NCI-H1436 treated with DMSO at 0.1 percent for 48 hours (cell line): ENCODE measurements at places on chromosomes 12 and 14.
A peak's percentile ranks its signal among the peaks of the same experiment; 100 is the strongest.

DNA sequence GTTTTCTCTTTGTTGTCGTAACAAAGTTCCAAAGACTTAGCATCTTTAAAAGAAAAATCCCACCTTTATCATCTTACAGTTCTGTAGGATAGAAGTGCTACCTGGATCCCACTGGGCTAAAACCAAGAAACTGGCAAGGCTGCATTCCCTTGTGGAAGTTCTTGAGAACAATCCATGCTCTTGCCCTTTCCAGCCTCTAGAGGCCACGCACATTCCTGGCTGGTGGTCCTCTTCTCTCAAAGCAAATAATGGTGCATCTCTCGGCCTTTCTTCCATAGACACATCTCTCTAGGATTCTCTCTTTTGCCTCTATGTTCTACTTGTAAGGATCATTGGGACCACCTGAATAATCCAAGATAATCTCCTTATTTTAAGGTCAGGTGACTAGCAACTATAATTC is 8.2 kb upstream of the PAWR start:
- DNase-seq = no peak

GRCh38 chr14:68854421-68854820 is 61.6 kb upstream of the ZFP36L1 start:
- no peak for DNase-seq

GRCh38 chr14:95165517-95165916 is 8.2 kb upstream of the DICER1 start:
- no peak for DNase-seq

DNA sequence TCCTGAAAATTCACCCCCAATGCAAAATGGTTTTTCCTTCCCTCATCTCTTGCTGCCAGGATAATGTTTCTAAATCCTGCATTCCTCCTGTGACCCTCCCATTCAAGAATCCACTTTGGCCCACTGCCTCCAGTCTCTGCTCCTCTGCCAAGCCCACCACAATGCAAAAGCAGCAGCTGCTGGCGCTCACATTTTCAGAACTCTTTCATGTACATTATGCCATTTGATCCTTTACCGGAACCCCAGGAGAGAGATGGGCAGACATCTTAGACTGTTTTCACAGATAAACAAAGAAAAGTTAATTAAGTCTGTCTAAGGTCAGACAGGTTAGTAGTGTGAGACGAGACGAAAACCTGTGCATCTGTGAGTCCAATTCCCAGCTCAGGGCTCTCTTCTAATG is 12.9 kb downstream of the LRIG3 start:
- no peak for DNase-seq

GRCh38 chr14:37594238-37594970 is 645 bp downstream of the FOXA1 start:
- peak; percentile 31 for DNase-seq

GRCh38 chr12:19751078-19751477 is 311.8 kb downstream of the AEBP2 start:
- DNase-seq = no peak

DNA sequence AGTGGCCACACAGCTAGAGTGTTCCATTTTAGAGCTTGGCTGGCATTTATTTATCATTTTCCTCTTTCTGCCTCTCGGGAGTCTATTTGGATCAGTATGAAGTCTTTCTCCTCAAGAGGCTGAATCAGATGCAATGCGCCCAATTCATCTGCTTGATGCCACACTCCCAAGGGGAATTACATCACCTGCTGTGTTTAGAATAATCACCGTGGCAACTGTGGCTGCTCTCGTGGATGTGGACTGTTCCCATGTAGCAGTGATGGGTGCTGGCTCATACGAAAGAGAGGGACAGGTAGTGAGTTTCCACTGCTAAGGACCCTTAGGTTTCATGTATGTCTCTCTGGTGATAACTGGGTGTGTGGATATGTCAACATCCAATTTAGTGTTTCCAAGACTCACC is 70.7 kb downstream of the SRRM4 start:
- no peak for DNase-seq

DNA sequence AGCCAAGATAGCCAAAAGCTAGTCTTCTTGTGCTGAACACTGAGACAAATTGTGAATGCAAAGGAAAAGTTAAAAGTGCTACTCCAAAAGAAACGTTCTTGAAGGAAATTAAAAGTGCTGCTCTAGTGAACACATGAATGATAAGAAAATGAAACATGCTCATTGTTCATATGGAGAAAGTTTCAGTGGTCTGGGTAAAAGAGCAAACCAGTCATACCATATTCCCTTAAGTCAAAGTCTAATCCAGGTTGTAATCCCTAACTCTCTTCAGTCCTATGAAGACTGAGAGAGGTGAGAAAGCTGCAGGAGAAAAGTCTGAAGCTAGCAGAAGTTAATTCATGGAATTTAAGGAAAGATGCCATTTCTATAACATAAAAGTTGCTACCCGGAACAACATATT is 121.5 kb downstream of the MNAT1 start:
- DNase-seq = no peak

GRCh38 chr12:25293653-25294052 is 42.9 kb upstream of the KRAS start:
- DNase-seq = no peak

- no peak for DNase-seq
Measured at GRCh38 chr14:56197150-56197549, 78.9 kb downstream of the PELI2 start.

- DNase-seq = no peak
Measured at GRCh38 chr14:70716958-70717357, 75.2 kb downstream of the TTC9 start.

DNA sequence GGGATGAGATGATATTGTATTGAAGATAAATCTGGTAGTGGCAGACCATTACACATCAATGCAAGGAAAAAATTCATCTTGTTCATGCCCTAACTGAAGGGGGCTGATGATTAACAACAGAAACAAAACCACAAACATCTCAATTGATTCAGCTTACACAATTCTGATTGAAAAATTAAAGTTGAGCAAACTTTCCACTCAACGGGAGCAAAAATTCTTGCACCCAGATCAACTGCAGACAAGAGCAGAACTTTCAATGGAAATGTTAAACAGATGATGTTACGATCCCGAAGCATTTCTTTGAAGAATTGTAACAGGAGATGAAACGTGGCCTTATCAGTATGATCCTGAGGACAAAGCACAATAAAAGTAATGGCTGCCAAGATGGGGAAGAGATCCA is 172.4 kb upstream of the SOX5 start:
- no peak for DNase-seq

GRCh38 chr12:101566318-101566717 is 28.5 kb upstream of the MYBPC1 start:
- DNase-seq = no peak

- peak; percentile 88 for DNase-seq
Measured at GRCh38 chr14:91154851-91155625, 41.2 kb downstream of the DGLUCY start.

- DNase-seq = no peak
Measured at GRCh38 chr14:37585101-37585511, 9.9 kb downstream of the FOXA1 start.

- no peak for DNase-seq
Measured at GRCh38 chr12:10557329-10557728, 51.6 kb downstream of the EIF2S3B start.

- no peak for DNase-seq
Measured at GRCh38 chr12:6074427-6074826, 50.0 kb downstream of the VWF start.

DNA sequence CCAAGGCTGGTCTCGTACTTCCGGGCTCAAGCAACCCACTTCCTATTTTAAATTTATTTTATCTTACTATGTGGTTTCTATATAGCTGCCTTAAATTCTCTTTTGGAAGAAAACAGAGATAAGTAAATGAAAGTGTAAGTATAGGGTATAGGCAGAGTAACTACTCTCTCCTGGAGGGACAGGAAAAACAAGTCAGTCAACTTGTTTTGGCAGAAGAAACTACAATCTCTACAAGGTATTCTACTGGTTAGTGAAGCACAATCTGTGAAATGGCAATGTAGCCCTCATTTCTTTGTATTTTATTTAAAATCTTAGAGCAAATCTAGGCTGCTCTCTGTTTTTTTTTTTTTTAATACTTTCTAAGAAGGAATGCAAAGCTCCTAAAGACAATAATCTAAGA is 55.4 kb downstream of the UBR7 start:
- DNase-seq = no peak

GRCh38 chr14:77804592-77804991 is 4.7 kb downstream of the ADCK1 start:
- DNase-seq = no peak

GRCh38 chr12:26135571-26135970 is 10.7 kb upstream of the BHLHE41 start:
- DNase-seq = no peak

DNA sequence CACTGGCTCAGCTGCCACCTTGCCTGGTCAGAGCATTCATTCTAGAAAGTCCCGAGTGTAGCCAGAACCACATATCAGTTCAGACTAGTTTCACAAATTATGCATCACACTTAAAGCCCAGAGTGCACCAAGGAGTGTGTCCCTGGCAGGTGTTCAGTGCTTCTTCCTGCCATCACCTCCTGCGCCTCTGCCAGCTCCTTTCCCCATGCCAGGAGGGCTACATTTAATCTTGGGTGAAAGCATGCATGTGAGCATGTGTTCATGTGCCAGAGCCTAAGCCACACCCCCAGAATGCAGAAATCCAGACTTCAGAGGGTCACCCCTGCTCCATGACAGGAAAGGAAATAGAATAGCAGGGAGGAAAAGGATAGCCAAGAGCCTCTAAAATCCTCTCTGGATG is 381.6 kb downstream of the DPF3 start:
- no peak for DNase-seq

- no peak for DNase-seq
Measured at GRCh38 chr12:90254796-90255195, 546.2 kb upstream of the ATP2B1 start.

GRCh38 chr14:91041450-91041849 is 19.0 kb downstream of the RPS6KA5 start:
- DNase-seq = no peak

GRCh38 chr12:118714051-118714460 is 267.3 kb upstream of the SRRM4 start:
- no peak for DNase-seq

- no peak for DNase-seq
Measured at GRCh38 chr12:85182699-85183098, 97.3 kb upstream of the ALX1 start.

- no peak for DNase-seq
Measured at GRCh38 chr12:58105225-58106119, 164.1 kb downstream of the ATP23 start.

DNA sequence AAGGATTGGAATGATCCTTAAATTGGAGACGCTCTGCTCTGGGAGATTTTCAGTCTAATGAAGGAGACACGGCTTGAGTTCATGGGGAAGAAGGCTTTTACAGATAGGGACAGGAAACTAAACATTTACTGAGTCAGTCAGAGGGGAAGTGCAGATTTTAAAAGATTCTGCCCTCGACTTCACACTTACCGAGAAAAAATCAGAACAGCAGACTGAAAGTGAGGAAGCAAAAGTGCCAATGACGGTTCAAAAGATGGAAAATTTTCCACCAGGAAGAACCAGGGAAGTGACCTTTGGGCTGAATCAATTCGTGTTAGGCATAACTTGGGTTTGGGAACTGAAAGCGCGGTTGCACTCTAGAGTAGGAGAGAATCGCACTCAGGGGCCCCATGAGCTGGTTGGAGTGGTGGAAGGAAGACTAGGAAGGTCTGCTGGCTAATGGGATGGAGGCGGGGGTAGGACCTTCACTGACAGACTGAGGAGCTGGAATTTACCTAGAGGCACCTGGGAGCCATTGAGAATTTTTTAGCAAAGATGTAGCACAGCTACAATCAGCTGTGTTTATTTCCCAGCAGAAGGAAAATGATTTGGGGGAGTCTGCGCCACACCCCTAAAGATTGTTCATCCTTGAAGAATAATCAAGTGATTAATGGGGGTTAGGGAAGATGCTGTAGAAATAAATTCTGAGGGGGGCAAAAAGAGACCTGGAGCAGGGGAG is 1.2 kb downstream of the KCNK13 start:
- DNase-seq = no peak

DNA sequence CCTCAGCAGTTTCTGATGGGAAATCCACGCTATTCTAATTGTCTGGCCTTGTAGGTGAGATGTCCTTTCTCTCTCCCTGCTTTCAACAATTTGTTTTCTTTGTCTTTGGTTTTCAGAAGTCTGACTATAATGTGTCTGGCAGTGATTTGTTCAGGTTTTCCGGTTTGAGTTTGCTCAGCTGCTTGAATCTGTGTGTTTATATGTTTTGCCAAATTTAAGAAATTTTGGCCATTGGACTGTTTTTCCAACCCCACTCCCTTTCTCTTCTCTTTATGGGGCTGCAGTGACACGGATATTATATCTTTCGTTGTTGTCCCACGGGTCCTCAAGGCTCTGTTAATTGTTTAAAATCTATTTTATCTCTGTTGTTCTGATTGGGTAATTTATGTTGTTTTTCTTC is 105.0 kb downstream of the ADGRD1 start:
- DNase-seq = no peak

DNA sequence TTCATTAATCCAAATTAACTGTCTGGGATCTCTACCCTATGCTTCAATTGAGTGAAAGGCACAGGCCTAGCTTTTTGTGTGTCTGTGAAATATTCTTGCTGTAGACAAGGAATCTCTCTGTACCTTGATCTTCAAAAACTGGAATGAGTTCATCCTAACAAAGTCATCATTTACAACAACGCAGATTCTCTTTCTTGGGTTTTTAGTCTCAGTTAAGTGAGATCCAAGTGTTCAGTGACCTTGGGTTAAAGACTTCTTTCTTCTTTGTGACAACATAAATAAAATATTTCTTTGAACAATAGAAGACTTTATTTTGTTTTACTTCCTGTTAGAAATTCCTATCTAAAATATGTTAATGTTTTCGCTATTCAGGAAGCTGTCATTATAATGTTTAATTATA is 192.2 kb upstream of the LMNTD1 start:
- DNase-seq = no peak

DNA sequence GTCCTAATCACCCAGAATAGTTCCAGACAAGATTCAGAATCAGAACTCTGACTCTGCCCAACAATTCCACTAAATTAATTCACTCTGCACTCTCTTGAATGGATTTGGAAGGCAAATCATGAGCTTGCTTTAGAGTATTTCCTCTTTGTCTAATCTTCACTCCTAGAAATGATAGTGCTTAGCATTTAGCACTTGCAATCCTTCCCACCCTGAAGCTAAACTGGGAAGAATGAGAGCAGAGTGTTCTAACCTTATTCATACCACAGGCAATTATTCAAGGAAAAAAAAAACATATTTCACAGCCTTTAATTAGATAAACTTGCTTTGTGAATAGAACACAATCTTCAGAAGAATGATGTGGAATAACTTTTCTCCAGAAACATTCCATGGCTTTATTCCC is 264.6 kb downstream of the PAWR start:
- no peak for DNase-seq

- DNase-seq = no peak
Measured at GRCh38 chr14:43031598-43031997, 1424.9 kb downstream of the LRFN5 start.

DNA sequence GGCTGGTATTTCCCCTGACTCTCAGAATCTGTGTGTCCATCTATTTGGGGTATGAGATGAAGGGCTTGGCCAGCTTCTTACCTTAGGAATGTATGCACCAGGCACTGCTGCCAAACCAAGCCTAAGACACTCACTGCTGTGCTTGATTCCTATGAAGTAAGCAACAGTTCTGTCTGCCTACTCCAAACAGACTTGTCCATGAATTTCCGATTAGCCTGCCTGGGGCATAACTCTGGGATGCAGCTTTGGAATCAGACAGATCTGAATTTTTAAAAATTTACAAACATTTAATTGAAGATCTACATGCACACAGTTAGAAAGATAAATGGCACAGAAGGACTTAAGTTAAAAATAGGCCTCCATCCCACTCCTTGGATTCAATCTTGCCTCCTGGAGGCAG is 59.5 kb upstream of the JDP2 start:
- DNase-seq = no peak
